Amygdala (tissue), 56 donors: ENCODE measurements at places on chromosomes 2 and 18.

- no peak for DNase-seq
Observed at GRCh38 chr2:121149384-121149783, 135.6 kb downstream of the TFCP2L1 start.

DNA sequence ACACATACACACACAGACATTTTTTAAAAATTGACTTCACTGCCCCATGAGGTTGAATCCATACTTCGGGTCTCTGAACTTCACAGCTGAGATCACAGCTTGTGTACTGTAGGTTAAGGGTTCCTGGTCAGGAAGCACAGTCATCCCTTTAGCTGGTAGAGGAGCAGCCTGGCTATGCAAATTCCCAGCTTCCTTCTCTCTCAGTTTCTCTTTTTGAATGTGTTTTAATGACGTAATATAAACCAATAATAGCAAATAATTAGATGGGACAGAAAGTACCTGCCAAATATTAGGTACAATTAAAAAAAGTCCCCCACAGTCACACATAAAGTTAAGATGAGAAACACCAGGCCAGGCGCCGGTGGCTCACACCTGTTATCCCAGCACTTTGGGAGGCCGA lies 178.7 kb downstream of the ZNF385B start:
- no peak for DNase-seq

GRCh38 chr2:174594456-174594855 lies 3.1 kb downstream of the WIPF1 start:
- DNase-seq: no peak

DNA sequence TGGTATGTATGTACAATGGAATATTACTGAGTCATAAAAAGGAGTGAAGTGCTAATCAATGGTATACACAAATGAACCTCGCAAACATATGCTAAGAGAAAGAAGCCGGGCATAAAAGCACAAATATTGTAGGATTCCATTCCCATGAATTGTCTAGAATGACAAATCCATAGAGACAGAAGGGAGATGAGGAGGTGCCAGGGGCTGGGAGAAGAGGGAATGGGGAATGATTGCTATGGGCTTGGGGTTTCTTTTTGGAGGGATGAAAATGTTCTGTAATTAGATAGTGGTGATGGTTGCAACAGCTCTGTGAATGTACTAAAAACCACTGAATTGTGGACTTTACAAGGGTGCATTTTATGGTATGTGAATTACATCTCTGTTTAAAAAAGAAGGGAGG lies 73.5 kb downstream of the GLI2 start:
- no peak for DNase-seq

- DNase-seq: no peak
Observed at GRCh38 chr2:119422360-119423107, 9.1 kb upstream of the TMEM37 start.

GRCh38 chr2:226338825-226339224 lies 460.8 kb downstream of the IRS1 start:
- DNase-seq: no peak

- DNase-seq: no peak
Observed at GRCh38 chr2:158507679-158508078, 50.9 kb downstream of the PKP4 start.
